ENCODE measurements at places on chromosomes 1 and 21.
A peak's percentile ranks its signal among the peaks of the same experiment; 100 is the strongest.

- DNase-seq: no peak
Observed at GRCh38 chr1:185439727-185440415, 122.8 kb upstream of the IVNS1ABP start.

DNA sequence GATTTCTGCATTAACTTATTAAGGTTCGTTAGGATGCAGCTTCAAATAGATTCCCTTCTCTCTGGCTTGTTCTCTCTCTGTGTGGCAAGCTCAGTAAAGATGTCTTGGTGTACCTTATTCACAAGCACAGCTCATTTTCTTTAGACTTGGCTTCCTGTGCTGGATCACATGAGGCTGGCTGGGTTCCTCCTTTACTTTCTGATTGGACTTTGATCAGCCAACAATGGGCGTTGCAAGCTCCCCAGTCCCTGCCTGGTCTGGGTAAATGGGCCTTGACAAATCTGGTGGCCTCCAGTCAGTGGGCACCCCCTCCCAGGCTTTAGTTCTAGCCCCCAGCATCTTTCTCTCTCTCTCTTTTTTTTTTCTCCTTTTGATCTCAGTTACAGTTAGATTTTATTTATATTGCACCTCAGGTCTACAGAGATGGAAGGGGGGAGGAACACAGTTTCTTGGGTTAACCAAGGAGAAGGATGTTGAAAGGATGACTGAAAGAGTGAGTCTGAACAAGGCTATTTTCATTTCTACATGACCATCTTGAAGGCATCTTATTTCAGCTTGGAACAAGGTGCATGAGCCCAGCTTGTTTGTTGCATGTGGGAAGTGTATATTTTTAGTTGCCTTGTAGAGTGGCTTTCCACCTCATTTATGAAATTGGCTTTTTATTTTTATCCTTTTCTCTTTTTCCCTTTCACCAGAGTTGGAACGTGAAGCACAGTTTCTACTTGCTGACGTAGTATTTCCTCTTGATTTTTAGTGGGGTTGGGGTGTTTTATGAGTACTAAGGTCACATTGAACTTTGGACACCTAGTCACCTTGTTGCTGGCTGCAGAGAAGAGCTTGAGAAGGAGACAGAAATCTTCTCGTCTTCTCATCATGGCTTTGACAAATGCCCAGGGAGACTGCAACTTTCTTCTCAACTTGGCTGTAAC lies 77.1 kb downstream of the PBX1 start:
- no peak for DNase-seq

DNA sequence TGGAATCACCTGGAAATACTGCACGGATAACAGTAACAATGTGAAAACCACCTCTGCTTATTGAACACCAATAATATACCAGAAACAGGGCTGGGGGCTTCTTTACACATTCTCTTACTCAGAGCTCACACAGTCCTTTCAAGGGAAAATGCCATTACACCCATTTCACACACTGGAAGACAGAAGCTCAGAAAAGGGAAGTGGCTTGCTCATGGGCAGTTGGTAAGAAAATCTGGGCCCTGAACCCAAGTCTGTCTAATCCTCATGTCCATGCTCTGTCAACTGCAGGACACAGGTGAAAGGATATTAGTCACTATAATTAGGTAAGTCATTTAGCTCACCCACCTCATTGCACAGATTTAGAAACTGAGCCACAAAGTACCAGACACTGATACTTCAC lies 18.6 kb downstream of the C8A start:
- DNase-seq: no peak

- DNase-seq: no peak
Observed at GRCh38 chr1:180225403-180225802, 4.7 kb upstream of the LHX4 start.

GRCh38 chr1:156468693-156469345 lies 31.8 kb downstream of the MEF2D start:
- no peak for DNase-seq

DNA sequence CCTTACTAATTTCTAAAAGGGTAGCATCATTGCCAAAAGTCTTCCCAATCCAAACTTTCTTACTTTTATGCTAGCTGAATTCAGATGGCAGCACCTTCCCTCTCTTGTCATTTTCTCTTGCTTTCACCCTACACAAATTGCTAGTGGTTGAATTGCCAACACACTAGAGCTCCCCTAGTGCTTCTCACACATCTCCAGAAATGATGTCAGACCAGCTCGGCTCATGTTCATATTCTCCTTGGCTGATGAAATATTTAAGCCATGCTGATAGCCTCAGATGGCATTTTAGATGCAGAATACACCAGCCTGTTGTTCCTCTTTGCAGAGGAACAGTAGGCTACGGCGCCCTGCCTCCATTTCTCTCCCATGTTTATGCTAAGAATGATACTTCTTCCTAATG lies 256.9 kb downstream of the PTBP2 start:
- DNase-seq: no peak

- DNase-seq: no peak
Observed at GRCh38 chr1:175147569-175147968, 45.0 kb downstream of the KIAA0040 start.

DNA sequence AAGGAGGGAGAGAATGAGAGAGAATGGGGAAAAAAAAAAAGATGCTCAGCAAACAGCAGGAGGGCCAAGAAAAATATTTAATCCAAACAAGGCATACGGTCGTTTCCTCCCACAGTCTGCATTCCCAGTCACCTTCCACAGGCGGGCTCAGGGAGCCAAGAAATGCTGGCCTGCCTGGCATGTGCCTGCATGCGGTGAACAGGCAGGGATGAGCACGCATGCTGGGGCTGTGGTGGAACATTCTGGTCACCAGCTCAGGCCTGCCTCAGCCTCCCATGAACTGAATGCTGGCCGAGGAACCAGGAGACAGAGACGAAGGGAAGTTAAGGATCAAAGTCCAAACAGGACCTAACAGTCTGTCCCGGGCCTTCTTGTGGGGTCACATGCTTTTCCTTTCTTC lies 335.3 kb downstream of the ASTN1 start:
- no peak for DNase-seq

DNA sequence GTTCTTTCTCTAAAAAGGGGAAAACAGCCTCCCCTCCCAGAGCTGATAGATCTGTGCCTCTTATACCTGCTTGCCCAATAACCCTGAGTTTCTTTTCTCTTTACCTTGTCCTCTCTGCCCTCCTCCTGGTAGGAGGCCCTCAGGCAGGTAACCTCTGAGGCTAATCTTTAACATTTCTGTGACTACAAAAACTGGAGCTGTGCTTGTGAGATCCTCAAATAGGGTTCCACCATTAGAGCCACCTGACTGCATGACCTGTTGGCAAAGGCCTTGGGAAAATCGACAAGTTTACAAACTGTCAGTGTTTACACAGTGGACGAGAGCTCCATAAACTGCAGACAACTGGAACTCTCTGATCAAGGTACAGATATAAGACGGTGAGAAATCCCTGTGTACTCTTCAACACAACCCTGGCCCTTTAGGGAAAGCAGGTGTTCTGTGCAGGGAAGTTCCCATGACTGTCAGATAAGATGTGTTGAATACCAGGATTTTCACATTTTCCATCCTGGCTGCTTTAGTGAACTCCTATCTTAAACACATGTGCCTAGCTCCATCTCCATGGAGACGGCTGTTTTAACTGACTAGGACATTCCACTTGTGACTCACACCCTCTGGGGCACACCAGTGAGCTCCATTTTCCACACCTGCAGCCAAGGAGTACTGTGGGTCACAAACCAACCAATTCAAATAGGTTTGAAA lies 38.3 kb downstream of the ECE1 start:
- DNase-seq: peak; percentile 19

DNA sequence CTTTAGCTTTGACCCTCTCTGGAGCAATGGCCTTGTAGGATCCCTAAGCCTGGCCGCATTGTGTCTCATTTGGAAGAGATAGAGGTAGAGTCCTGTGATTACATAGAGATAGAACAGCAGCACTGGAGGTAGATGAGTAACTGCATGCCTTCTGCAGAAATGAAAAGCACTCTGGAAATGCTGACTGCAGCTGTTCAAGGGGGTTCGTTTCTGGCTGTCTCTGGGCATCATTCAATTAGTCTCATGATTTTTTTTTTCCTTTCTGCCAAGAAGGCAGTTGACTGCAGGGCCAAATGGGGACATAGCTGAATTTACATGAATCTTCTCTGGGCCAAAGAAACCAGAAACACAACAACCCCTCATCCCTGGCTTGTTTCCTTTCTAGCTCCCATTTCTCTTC lies 28.1 kb upstream of the SNX27 start:
- no peak for DNase-seq

DNA sequence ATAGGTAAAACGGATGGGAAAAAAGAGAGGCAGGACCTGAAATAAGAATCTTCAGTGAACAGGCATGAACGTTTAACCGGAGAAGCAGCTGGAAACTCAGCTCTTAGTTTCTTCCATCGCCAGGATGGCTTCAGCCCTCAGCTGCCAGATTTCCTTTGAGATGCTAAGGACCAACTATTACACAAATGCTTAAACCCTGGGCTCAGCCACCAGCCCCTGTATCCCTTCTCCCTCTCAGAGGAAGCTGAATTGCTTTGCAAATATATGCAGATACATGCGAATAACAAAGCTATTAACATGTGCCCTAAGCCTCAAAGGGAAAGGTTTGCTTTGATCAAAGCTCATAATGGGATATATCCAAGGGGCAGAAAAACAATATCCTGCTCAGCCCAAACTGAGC lies 515.1 kb downstream of the OMA1 start:
- no peak for DNase-seq

DNA sequence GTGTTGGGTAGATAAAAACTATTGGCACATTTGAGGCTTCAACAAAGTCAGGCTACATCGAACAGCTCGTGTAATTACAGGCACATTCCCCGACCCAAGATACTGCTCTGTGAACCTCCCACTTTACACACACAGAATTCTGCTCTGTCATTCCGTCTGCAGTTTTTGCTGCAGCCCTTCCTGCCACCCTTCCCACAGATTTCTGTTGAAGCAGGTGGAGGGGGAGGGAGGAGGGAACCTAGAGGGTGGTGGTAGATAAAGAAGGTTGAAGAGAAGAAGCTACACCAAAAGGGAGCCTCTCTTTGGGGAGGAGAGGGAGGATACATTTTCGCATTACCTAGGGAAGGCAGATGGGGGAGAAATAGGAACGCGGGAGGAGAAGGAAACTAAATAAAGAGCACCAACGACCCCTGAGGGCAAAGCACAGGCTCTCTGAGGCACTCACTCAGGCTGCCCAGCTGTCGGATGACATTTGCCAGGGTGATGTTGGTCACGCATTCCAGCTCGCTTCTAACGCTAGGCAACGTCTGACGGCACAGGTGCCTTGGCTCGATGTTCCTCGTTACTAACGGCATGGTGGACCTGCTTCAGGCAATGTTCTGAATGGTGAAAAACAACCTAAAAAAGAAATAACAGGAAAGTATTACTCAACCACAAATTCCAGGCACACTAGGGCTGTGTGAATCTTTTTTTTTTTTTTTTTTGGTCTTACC lies 36.0 kb downstream of the GPR3 start:
- no peak for DNase-seq

GRCh38 chr21:34836103-34836932 lies 167.5 kb downstream of the CLIC6 start:
- DNase-seq: peak; percentile 46

DNA sequence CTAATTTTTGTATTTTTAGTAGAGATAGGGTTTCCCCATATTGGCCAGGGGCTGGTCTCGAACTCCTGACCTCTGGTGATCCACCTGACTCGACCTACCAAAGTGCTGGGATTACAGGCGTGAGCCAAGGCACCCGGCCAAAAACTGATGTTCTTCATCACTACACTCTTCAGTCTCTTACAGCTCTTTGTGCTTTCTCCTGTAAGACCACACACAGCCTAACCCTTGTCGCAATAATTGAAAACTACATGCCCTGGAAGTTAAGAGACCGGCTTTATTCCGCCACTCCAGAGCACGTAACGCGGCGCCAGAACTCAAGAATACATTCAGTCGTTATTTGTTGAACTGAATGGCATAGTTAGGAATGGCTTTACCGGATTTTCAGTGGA lies 552 bp downstream of the GPATCH4 start:
- DNase-seq: no peak

DNA sequence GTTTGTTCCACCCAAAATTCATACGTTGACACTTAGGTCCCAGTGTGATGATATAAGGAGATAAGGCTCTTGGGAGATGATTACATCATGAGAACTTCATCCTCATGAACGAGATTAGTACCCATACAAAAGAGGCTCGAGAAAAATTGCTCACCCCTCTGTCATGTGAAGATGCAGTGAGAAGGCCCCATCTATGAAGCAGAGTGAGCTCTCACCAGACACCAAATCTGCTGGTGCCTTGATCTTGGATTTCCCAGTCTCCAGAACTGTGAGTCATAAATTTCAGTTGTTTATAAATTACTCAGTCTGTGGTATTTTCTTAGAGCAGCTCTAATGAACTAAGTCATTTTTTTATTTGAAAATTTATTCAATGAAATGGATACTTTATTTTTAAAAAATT lies 42.6 kb upstream of the USP25 start:
- no peak for DNase-seq

GRCh38 chr1:172940174-172940855 lies 110.4 kb downstream of the TNFSF18 start:
- DNase-seq: no peak

Measured in stimulated activated CD4-positive, alpha-beta T cell treated with anti-CD3 and anti-CD28 coated beads, Interleukin-15, amount 100 ng/mL, for 48 hours (primary cell).